Peyer's patch (tissue), 4 donors: ENCODE measurements at places on chromosomes 16 and 17.

- no peak for DNase-seq
Measured at GRCh38 chr16:66346221-66346620, 20.3 kb upstream of the CDH5 start.

- no peak for DNase-seq
Measured at GRCh38 chr17:72151565-72152386, 31.0 kb downstream of the SOX9 start.

- DNase-seq, result no peak
Measured at GRCh38 chr16:75121949-75122568, 5.5 kb upstream of the LDHD start.

- no peak for DNase-seq
Measured at GRCh38 chr16:57711-58110, 4.1 kb downstream of the SNRNP25 start.

DNA sequence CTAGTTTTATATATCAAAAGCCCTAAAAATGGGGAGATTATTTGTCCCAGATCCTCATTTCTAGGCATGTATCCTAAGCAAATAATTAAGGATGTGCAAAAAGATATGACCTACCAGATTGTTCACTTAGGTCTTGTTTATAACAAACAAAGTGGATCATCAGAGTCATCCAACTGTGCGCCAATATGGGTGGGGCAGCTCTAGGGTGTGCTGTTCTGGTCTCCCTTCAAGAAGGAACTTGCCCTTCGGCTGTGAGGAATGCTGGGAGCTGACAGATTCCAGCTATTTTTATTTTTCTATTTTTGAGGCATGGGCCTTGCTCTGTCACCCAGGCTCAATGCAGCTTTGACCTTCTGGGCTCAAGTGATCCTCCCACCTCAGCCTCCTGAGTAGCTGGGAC lies 13.8 kb downstream of the CHP2 start:
- DNase-seq, result peak; percentile 75

GRCh38 chr17:38349097-38349730 lies 2.4 kb upstream of the SOCS7 start:
- peak; percentile 84 for DNase-seq

- no peak for DNase-seq
Measured at GRCh38 chr17:63437287-63438091, 8.6 kb downstream of the CYB561 start.

GRCh38 chr16:51716195-51716594 lies 565.1 kb upstream of the SALL1 start:
- DNase-seq, result no peak

DNA sequence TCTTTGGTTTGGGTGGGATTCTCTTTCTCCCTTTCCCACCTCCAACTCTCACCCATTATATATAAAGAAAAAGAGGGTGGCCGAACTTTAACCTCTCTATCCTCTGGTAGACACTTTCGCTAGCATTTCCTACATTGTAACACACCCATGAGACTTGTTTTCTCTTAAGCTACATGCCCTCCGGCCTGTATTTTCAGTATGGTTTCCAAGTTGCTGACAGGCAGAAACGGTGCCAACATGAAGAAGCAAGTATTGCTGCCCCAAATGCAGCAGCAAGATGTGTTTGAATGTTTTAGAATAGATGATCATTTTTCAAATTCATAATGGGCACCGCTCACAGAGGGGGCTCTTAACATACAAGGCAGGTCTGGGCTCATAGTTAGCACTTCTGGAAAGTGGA lies 18.7 kb upstream of the CYB5B start:
- no peak for DNase-seq

- no peak for DNase-seq
Measured at GRCh38 chr17:39999067-39999466, 16.2 kb upstream of the CSF3 start.

GRCh38 chr17:40190197-40191021 lies 13.1 kb downstream of the RAPGEFL1 start:
- DNase-seq, result no peak

- DNase-seq, result no peak
Measured at GRCh38 chr16:57029161-57030160, 40.1 kb downstream of the NLRC5 start.

DNA sequence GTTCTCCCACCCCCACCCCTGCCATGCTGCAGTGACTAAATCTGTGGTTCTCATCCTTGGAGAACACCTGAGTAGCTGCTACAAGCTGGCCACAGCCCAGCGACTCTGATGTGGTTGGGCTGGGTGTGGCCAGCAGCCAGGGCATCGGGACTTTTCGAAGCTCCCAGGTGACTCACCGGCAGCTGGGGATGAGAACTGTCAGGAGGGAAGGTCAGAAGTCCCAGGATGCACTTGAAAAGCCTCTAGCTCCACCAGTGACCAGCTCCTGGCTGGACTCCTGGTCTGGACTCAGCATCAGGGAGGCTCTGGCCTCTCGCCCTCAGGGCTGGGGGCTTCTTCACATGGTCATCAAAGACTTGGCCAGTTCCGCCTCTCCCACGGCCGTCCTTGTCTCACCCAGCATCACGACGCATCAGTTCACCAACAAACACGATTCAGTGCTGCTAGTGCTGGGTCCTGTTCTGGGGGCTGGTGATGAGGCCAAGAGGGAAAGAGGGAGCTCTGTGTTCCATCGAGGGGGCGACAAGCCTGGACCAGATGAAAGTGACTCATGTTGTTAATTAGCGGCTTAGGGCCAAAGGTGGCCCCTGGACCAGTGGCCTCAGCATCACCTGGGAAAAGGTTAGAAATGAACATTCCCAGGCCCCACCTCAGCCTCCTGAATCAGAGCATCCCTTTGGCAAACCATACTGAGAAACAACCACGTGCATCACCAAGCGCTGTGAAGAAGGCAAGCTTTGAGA lies 3.9 kb upstream of the C17orf99 start:
- DNase-seq, result no peak

- peak; percentile 69 for DNase-seq
Measured at GRCh38 chr17:3535253-3535995, 22.2 kb downstream of the TRPV3 start.

DNA sequence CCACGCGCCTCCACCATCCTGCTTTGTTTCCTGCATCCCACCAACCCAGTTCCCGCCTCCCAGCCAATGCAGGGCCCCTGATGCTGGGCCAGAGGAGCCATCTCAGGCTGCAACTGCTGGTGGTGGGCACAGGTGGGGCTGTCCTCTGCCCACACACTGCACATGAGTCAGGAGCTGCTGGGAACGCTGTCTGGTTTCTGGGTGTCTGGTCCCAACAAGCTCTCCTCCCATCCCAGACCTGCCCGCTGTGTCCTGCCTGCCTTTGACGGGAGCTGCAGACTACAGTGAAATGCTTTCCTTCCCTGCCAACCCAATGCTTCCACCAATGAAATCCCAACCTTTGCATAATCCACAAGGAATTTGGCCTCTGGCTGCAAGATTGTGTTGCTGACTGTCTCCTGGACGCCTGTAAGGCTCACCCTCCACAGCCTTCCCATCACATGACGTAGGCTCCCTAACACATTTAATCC lies 98.9 kb downstream of the N4BP1 start:
- peak; percentile 40 for DNase-seq

DNA sequence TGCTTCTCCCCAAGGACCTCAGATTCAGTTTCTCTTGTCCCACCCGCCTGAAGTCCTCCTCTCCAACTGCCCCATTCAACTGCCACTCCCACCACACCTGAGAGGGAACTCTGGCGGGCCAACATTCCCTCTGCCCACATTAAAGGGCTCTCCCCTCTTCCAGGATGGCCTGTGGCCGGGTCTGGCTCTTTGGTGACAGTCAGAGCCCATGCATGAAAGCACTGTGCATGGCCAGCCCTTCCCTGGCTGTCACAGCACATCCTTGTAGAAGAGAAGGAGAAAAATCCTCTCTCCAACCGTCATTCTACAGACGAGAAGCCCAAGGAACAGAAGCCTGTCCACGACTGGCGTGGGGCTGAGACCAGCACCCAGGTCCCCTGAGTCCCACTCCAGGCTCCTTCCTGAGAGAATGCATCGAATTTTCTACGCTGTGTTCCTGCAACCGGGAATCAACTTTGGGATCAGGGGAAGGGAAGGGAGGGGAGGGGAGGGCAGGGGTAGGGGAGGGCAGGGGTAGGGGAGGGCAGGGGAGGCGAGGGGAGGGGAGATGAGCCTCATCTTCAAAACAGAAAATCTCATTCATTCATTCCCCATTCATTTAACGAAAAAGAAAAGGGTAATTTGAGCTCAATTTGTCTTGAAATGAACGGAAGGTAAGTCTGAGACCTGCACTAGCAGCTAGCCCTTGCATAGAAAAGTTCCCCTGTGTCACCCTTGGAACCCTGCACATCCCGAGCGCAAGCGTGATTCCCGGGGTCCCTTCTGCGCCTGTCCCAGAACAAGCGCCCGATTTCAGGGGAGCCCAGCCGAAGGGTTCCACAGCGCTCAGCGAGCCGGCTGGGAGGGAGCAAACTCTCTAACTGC lies at the start of gene ABCC12:
Gene ABCC12, minus strand, starts transcription at position 68 of the 864 bp plus-strand sequence. CDS start 9,569 bp downstream, outside the sequence.
- no peak for DNase-seq

- peak; percentile 92 for DNase-seq
Measured at GRCh38 chr17:64028874-64029464, 8.5 kb upstream of the ICAM2 start.

GRCh38 chr17:64148699-64149098 lies 18.8 kb upstream of the ERN1 start:
- no peak for DNase-seq

- no peak for DNase-seq
Measured at GRCh38 chr16:11420895-11421294, 75.6 kb downstream of the RMI2 start.

DNA sequence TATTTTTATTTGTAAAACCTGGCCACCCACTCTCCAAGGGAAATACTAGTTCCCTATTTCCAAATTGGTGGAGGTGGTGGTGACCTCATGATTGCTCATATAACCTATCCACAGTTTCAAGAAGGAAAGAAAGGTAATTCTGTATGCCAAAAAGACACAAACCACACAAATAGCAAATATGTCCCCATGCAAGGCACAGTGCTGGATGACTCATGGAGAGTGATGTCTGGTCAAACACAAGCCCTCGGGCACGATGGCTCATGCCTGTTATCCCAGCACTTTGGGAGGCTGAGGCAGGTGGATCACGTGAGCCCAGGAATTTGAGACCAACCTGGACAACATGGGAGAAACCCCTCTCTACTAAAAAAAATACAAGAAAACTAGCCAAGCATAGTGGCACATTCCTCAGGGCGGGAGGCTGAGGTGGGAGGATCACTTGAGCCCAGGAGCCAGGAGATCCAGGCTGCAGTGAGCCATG lies 64.2 kb downstream of the GNA13 start:
- no peak for DNase-seq

GRCh38 chr16:88274847-88275246 lies 107.9 kb upstream of the ZNF469 start:
- DNase-seq, result no peak

GRCh38 chr17:81162491-81162890 lies 2.8 kb upstream of the PVALEF start:
- no peak for DNase-seq

- peak; percentile 72 for DNase-seq
Measured at GRCh38 chr16:56931271-56931891, 561 bp upstream of the HERPUD1 start.

- peak; percentile 32 for DNase-seq
Measured at GRCh38 chr17:8849311-8850041, 18.0 kb downstream of the PIK3R6 start.

DNA sequence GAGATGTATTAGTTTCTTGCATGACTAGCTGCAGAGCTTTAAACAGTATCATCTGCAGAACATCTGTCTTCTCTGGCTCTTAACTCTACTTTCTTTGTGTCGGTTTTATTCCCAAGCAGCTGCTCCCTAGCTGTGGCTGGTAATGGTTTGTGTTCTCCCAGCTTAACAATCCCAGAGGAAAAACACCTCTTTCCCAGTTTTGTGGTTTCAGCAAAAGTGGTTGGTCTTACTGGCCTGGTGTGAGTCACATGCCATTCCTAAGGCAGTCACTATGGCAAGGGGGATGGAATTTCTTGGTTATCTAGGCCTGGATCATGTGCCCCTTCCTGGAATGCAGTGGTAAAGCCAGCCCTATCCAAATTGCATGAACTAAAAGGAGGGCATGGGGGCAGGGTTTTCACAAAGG lies 27.5 kb downstream of the OMG start:
- no peak for DNase-seq

- DNase-seq, result no peak
Measured at GRCh38 chr16:85170590-85171003, 58.3 kb upstream of the CIBAR2 start.

GRCh38 chr17:58245428-58246103 lies 7.2 kb downstream of the LPO start:
- peak; percentile 81 for DNase-seq

- peak; percentile 40 for DNase-seq
Measured at GRCh38 chr16:25108054-25108453, 3.5 kb upstream of the LCMT1 start.
